ENCODE measurements at places on chromosomes 7 and 10. TPM values are rescaled to one million over a fixed set of nuclear protein-coding genes. Genes with fewer than 3 reads are reported as not detected.

Gene FEZF1
- polyA plus RNA-seq, result 0.15 TPM

Gene PHYHIPL
- 67.6 TPM for polyA plus RNA-seq

Gene IRF5
- 2.7 TPM for polyA plus RNA-seq

Gene MEIG1
- polyA plus RNA-seq, result 0.88 TPM

Gene ASL
- polyA plus RNA-seq, result 21.7 TPM

Gene NACAD
- polyA plus RNA-seq, result 110 TPM

Gene DPYSL4
- 116 TPM for polyA plus RNA-seq

Gene LIPK
- not detected for polyA plus RNA-seq

GRCh38 chr10:133012573-133013359 lies 70.4 kb upstream of the CFAP46 start:
- DNase-seq, result no peak

DNA sequence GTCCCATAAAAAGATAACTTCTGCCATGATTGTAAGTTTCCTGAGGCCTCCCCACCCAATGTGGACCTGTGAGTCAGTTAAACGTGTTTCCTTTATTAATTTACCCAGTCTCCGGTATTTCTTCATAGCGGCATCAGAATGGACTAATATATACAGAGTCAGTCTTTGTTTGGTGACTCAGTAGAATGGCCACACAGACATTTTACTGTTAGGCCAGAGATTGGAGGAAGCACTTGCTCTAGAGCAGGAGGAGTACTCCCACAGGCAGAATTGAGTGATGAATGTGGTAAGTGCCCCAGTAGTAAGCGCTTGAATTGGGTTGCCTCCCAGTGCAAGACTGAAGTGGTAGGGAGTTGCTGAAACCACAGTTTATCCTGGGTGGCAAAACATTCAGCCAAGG lies 149.5 kb upstream of the SMIM30 start:
- DNase-seq, result no peak

DNA sequence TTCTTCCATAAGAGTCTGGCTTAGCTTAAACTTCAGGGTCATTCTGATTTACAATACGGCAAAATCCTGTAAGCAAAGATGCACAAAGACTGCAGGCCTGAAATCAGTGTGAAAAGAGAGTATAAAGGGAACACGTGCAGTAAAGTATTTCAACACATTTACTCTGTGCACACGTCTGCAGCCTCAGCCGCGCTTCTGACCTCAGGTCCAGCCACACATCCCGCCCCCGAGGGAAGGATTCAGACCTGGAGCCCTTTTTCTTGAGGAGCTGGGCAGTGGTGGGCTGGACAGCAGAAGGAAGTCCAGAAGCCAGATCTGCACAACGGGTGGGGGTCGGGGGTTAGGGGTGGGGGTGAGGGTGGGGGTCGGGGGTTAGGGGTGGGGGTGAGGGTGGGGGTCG lies 58.9 kb upstream of the FAM20C start:
- DNase-seq, result no peak

DNA sequence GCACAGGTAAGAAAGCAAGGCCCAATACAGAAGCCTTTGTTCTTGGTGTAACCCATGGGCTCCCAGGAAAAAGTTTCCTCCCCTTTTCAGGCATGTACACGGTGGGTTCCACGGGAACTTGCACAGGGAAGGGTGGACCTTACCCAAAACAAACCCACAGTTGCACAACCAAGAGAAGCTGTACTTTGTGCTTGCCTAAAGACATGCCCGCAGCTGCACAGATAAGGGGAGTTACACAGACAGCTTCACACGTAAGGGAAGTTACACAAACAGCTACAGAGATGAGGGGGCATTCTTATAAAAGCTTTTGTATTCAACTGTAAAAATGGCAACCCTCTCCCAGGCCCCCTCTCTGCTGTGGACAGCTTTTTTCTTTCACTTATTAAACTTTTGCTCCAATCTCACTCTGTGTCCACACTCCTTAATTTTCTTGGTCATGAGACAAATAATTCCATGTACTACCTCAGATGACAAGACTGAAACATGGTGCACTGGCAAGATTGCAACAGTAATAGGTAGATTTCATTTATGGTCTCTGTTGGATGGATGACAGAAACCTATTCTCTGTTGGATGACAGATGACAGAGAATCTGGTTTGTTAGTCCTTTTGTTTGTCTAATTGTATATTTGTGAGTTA lies 72.9 kb downstream of the ATE1 start:
- DNase-seq, result no peak

GRCh38 chr10:61890430-61890829 lies 11.1 kb upstream of the ARID5B start:
- no peak for DNase-seq

DNA sequence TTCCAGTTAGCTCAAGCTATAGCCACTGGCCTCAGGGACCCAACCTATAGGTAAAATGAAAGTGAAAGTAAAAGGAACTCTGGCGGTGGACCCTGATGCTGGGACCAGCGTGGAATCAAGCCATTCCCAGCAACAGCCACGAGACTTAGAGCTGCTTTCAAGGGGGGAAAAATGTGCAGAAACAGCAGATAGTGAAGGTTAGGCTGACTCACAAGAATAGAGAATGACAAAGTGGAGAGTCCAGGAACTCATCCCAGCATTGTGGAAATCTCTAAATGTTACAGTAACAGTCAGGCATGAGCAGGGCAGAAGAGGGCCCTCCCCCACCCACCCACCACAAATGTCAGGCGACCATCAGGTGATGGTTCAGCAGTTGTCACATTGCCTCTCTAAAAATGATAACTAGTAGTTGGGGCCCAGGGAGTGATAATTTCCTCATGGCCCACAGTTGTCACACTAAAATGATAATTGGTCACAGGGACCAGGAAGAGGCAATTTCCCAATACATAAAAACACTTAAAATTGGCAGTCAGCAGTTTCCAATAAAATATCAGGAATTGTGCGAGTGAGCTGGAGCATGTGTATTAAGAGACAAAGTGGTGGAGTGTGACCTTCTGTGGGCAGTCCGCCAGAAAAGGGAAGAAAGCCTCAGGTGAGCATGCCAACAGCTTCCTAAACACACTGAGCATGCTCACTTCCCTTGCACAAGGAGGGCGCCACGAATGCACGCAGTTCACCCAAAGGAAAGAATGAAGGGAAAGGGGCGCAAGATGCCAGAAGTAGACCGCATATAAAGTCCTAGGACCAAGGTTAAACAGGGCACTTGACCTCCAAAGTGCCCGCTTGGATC lies 129.8 kb upstream of the PPP1R3A start:
- no peak for DNase-seq

- no peak for DNase-seq
Observed at GRCh38 chr7:2258661-2259365, 16.8 kb downstream of the NUDT1 start.

GRCh38 chr10:95267251-95267650 lies 23.6 kb downstream of the PDLIM1 start:
- DNase-seq, result no peak

- no peak for DNase-seq
Observed at GRCh38 chr10:93190372-93190771, 116.7 kb downstream of the CYP26A1 start.

DNA sequence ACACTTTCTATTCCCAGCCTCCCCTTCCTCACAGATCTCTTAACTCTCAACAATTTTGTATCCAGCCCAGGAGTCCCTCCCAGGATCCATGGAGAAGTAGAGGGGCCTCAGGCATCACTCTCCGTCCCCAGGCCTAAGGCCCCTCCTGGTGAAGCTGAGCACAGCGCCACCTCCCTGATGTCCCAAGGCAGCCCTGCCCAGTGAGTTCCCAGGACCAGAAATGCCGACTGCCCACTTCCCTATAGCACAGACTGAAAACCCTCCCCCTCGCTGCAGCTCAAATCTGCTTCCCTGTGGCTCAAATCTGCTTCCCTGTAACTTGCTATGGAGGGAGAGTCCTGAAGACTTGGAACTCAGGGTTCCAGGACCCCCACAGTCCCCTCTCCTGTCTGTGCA lies 35.6 kb downstream of the YKT6 start:
- DNase-seq, result no peak

- DNase-seq, result no peak
Observed at GRCh38 chr7:106201164-106201563, 83.6 kb downstream of the NAMPT start.

DNA sequence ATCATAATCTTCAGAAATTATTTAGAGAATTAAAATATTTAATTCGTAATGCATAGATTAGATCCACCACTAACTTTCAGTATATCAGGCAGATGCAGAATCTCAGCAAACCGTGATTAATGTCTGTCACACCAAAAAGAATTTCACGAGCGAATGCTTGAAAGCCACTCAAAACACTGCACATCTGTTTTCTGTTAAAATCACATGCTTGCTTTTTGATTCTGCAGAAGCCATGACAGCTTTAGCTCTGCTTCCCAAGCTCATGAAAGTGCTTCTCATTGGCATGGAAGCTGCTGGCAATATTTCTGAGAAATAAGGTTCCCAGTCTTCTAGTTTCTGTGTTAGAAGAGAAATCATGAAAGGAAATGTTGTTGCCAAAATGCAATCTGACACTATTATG lies 837.8 kb upstream of the LRRN3 start:
- peak; percentile 22 for DNase-seq

DNA sequence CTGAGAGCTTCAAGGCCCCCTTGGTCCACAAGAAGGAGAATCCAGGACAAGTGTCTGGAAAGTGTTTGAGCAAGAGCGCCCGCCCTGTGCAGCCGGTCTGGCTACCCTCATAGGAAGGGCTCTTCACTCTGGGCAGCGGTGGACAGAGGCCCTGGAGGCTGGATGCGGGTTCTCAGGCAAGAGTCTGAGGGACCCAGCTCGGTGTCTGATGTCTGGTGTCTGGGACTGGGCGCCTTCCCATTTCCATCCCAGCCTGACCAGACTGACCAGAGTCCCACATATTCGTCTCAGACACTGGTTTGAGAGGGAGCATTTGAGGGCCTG lies 59.8 kb downstream of the HK1 start:
- DNase-seq, result no peak

DNA sequence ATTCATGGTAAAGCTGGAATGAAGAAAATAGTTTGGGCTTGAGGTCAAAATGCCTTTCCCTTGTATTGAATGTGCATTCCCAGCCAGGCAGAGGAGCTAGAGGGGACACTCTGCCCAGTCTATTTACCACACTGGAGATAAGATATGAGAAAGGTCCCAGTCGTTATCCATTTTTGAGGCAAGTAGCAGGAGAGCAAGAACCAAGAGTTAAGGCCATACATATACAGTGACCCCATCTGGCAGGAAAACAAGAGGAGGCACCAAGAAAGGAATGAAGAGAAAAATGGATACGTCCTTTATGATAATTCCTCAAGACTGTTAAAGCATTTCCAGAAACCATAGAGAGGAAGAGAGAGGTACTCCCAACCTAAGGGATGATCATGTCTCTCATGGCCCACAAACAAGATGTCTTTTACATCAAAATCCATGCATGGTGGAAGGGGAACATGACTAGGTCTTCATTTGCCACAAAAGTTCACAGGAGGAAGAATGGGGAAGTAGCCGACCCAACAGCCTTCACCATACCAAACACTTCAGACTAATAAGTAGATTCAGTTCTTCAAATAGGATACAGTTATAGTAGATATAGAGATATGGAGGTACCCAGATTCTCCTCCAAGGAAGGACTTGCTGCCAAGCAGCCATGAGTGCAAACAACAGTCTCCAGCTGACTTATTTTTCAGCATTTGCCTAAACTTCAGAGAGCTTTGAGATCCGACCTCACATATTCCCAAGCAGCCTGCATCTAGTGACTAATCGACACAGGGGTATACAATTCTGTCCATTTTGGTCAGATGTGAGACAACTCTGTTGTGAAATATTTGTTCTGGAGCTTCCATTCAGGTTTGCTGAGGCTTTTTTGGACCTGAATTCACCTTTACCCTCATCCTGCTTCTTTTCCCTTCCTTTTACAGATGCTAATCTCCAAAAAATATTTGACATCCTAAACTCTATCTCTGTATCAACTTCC lies 61.1 kb upstream of the CCDC71L start:
- no peak for DNase-seq

- no peak for DNase-seq
Observed at GRCh38 chr7:87784424-87784823, 91.7 kb downstream of the SLC25A40 start.

- no peak for DNase-seq
Observed at GRCh38 chr10:105793071-105793470, 1152.0 kb downstream of the SORCS3 start.

- DNase-seq, result no peak
Observed at GRCh38 chr10:19974138-19974537, 157.9 kb downstream of the PLXDC2 start.

- no peak for DNase-seq
Observed at GRCh38 chr10:43610636-43611035, 4.4 kb downstream of the ZNF485 start.

DNA sequence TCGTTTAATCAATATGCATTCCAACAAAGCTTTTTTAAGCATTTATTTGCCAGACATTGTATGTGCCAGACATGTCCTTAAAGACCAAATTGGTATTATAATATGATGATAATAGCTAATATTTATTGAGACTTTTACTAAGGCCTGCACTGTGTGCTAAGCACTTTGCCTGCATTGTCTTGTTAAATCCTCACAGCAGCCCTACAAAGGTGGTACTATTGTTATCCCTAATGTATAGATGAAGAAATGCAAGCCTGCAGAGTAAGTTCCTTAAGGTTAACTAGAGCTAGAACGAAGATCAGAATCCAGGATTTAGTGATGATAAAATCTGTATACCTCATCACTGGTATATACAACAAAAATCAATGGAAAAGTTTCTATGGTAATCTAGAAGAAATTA lies 5.3 kb upstream of the CAPZA2 start:
- no peak for DNase-seq

DNA sequence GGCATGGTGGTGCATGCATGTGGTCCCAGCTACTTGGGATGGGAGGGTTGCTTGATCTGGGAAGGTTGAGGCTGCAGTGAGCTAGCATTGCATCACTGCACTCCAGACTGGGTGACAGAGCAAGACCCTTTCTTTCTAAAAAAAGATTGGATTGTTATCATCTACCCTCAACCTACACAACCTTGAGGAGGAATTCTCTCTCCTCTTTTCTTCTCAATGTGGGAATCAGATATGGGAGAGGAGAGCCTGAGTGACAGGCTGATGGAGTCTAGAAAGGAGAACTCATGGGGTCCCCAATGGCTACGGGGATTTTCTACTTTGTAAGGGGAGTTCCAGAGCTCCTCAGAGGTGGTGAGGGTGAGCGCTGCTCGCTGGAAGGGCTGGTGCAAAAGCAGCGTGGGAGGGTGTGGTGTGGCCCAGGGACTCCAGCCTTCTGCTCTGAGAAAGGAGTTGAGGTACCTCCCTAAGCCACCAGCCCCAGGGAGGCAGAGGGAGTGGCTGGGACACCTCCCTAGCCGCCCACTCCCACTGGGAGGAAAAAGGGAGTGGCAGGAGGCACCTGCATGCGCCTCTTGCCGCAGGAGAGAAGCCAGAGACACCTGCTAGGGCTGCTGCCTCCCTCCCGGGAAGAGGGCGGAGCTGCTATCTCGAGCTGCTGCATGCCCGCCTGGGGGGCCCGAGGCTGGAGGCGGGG lies 48.4 kb downstream of the GATA3 start:
- DNase-seq, result no peak
